ENCODE measurements at places on chromosomes 5 and 9.

GRCh38 chr5:61731946-61732314, 399.9 kb downstream of the ZSWIM6 start:
- H3K36me3 ChIP-seq = no peaks in the 10 kb centered on the region
- no peak overlapping the region for H3K27ac ChIP-seq
- H3K27me3 ChIP-seq = no peaks in the 10 kb centered on the region
- no peak for DNase-seq
- no peaks in the 10 kb centered on the region for H3K4me1 ChIP-seq

GRCh38 chr5:40364441-40364840, 315.3 kb upstream of the PTGER4 start:
- no peaks in the 10 kb centered on the region for H3K36me3 ChIP-seq
- no peak overlapping the region for H3K27ac ChIP-seq
- no peak overlapping the region for H3K4me3 ChIP-seq
- no peaks in the 10 kb centered on the region for H3K4me1 ChIP-seq
- no peaks in the 10 kb centered on the region for H3K27me3 ChIP-seq
- DNase-seq = no peak

DNA sequence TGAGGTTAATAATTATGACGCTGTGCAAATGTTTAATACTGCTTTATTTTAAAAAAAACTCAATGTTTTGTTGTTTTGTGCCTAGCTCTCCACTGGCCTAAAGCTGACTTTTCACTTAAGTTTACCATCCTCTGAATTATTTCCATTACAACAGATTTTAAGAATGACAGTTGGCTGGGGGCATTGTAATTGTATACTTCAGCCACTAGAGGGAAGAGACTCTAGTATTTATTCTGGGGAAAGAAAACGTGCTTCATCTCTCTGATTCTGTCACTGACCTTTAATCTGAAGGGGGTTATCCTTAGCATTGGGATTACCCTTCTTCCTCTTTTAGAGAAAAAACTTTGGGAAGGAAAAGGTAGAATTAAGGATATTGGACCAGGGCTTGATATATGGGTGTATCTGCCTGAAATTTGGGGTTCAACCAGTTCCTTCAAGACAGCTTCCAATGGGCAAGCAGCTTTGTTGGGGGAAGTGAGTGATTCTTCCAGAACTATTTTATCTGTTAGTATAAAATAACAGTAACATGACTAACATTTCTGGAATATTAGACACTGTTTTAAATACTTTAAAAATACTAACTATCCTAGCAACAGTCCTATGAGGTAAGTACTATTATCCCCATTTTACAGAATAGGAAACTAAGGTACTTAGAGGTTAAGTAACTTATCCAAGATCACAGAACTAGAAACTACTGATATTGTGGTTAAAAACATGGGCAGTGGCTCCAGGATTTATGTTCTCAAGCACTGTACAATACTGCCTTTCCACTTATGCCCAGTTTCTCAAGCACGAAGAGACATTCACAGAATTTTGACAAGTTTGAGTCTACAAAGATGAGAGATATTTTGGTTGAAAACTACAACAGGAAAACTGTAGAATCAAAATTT, 208.4 kb downstream of the CD180 start:
- no peak for DNase-seq
- no peaks in the 10 kb centered on the region for H3K36me3 ChIP-seq
- H3K4me1 ChIP-seq = peaks cover 70% of the 10 kb centered on the region
- no peak overlapping the region for H3K27ac ChIP-seq

GRCh38 chr5:76524101-76524835, 98.9 kb downstream of the F2RL2 start:
- no peaks in the 10 kb centered on the region for H3K27me3 ChIP-seq
- H3K4me3 ChIP-seq = no peak overlapping the region
- no peak for DNase-seq
- peaks cover 4% of the 10 kb centered on the region for H3K4me1 ChIP-seq
